Esophagus muscularis mucosa (tissue), 4 donors: ENCODE measurements at places on chromosomes 11 and 22.

GRCh38 chr22:39287076-39287725 lies 32.2 kb downstream of the RPL3 start:
- DNase-seq = no peak

DNA sequence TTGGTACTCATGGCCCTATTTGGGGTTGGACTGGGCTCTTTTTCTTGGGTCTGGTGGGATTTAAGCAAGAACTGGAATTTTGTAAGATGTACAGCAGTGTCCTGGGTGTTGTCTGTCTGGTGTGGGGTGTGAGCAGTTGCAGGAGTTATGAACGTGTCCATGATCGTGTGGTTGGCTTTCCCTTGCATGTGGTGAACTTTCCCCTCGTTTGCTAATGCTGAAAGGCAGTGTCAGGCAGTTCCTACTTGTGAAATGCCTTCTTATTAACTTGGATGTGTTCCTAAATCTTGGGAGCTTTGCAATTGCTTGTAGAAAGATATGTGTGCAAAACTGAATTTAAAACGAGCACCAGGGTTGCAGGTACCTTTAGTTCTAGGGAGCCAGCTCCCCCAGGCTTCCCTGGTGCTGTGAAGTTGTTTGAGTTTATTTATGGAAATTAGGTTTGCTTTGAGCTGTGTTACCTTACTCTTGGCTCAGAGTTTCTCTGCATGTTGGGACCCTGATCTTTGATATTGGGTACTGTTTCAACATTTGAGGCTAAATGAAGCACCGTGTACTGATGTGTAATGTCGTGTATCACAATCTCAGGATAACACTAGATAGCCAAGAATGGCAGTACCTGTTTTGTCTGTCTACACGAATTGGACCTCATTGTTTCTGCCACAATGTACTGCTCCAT lies 35.8 kb upstream of the HSD17B12 start:
- no peak for DNase-seq

DNA sequence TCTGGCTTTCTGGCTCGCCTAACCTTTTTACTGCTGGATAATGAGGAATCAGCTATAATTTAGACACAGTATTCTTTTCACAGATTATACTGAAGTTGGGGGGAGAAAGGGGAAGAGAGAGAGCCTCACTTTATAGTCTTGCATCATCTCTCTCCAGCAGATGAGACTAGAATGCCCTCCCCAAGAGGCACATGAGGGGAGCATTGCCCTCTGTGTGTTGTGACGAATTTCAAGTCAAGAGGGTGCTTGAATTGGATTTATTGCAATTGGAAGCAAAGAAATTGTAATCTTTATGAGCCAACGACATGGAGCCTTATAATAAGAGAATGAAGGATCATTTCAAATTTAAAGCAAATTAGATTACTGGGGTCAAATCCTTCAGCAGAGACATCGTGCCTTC lies 17.6 kb upstream of the CADM1 start:
- no peak for DNase-seq

- DNase-seq = no peak
These were observed 12.6 kb downstream of the SCARF2 start for GRCh38 chr22:20424932-20425565.

- peak; percentile 93 for DNase-seq
These were observed 68.7 kb upstream of the ASPHD2 start for GRCh38 chr22:26360169-26360885.

GRCh38 chr11:62902932-62903331 lies 18.2 kb downstream of the CHRM1 start:
- DNase-seq = no peak

GRCh38 chr11:101583251-101584128 lies at the start of gene TRPC6:
TSS of gene TRPC6 (minus strand) at chr11:101584007. CDS start at chr11:101583503, 504 bp downstream.
- DNase-seq = no peak

DNA sequence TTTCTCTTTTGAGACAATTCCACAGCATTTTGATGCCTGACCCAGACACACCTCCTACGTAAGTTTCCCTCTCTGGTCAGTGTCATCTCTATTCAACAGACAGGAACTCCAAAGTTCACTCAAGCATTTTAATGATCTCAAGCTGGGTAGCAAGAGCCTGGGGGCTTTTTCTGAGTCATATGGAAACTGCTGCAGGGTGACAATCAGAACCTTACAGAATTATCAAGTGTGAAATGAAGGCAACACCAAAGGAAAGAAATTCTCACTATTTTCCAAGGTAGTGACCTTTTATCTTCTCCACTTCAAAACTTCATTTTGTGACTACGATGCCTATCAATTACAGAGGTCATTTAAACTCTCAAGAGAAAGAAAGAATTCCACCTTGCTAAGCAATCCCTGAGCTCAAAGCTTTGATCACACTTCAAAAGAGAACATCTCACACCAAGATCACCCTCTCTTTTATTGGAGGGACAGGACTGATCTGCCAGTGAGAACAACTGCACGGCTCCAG lies 229.0 kb upstream of the ZC3H12C start:
- DNase-seq = no peak

DNA sequence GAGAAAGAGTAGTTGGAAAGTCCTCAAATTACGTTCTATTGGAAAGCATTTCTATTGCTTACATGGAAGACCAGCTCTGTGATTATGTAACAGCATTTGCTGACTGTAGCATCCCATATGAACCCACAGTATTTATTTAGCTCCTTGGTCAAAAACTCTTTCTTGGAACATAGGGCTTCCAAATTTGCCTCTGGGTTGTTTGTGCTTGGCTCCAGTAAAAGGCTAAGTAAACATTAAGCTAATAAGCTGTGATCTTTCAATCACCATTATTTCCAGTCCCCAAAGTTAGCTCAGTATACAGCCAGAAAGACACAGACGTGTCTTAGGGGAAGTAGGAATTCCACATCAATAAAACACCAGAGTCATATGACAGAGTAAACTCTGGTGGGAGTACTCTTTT lies 668.8 kb downstream of the DLG2 start:
- DNase-seq = no peak

DNA sequence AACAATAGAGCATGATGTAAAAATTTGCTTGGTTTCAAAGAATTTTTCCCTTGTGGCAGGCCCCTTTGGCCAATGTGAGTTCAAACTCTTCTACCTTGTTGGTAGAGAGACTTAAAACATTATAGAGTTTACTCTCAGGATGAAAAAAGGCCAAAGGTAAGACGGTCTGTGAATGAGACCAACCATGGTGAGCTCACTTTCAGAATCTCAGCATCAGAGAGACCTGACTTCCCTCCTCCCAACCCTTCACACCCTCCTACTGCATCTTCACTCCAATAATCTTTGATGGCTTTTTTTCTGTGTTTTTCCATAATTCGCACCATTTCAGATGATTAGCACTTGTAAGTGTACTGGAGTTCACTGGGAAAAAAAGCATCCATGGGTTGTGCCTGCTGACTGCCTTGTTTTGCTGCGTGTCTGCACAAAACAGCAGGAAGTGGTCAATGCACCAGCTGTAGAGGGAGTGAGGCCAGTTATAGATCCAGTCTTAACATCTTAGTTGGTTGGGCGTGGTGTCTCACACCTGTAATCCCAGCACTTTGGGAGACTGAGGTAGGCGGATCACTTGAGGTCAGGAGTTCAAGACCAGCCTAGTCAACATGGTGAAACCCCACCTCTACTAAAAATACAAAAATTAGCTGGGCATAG lies 64.1 kb downstream of the SLC1A2 start:
- DNase-seq = no peak

DNA sequence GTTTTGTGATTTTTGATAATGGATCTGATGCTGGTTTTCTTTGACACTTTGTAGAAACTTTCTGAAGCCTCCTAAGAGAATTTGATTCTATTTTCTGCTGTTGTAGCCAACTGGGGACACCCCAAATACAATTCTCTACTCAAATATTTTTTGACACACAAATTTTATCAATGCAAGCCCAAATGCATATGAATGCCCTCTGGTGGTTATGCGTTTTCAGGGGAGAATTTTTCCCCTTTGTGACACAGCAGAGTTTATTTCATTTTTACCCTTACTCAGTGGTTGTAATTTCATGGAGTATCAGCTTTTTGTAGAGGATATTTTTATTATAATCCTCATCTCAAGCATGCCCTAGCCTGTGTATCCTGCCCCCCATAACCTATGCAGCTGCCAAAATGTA lies 44.7 kb upstream of the MTMR2 start:
- DNase-seq = no peak

GRCh38 chr22:44574057-44574639 lies 76.1 kb upstream of the RTL6 start:
- DNase-seq = no peak

DNA sequence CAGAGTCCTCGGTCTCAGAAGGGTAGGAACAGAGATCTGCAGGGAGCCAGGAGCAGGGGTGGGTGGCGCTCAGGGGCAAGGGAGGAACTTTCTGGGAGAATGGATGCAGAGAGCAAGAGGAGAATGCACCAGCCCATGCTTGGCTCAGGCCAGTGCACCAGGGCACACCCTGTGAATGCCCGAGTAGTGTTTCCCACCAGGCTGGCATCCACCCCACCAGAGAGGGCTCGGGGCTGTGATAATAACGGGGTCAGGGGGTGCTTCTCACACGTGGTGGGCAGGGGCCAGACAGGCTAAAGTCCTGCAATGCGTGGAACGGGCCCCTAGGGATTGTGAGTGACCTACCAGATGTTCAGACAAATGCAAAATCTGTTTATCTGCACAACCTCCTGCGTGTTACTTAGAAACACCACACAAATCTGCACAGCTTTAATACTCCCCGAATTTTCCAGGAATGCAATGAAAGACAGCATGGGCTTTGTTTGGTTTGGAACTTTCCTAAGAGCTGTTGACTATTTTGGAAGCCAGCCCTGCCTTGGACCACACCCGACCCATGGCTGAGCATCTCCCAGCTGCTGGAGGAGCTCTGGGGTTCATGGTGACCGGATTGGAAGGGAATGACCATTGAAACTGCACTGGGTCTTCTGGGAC lies 368.3 kb downstream of the SHANK2 start:
- no peak for DNase-seq

DNA sequence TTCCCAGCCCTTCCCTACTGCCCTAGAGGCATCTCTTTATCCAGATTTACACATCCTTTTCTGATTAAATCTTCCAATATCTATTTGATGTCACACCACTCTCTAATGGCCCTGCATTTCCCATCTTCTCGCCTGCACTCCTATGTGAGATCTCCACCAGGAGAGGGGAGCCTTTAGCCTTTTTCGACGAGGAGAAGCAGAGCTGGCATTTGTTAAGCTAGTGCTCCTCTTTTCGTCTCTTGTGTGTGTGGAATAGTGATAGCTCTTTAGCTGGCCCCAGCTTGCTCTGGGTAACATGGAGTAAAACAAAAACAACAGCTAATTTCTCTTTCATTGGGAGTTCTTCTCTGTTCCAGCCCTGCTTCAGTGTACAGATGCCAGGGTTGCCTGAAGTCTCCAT lies 536.5 kb downstream of the NTM start:
- no peak for DNase-seq

DNA sequence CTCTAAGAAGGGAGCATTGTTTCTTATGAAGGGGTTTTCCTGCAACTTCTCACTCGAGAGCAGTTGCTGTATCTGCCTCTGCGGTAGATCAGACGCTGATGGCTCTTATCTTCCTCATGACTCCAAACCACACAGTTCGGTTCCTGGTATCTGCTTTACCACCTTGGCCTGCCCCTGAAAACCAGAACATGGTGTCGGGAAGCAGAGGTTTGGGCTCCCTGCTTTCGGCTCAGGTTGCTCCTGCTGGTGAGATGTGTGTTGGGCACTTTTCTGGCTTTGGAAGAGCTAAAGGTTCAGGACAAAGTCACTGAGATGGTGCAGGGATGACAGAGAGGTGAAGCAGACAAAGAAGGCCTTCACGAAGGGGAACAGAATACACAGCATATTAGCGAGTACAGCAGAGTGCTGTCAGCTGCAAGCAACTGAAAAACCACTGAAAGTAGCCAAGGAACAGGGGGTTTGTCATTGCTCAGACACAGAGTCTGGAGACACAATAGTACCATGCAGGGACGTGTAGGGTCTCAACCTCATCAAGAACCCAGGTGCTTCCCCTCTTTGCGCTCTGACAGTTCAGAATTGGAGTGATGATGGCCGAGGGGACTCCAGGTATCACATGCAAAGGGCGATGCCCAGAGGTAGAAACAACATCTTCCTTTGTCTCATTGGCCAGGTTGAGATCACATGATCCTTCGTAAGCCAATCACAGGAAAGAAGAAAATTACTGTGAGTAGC lies 11.9 kb upstream of the CSF2RB start:
- DNase-seq = no peak

DNA sequence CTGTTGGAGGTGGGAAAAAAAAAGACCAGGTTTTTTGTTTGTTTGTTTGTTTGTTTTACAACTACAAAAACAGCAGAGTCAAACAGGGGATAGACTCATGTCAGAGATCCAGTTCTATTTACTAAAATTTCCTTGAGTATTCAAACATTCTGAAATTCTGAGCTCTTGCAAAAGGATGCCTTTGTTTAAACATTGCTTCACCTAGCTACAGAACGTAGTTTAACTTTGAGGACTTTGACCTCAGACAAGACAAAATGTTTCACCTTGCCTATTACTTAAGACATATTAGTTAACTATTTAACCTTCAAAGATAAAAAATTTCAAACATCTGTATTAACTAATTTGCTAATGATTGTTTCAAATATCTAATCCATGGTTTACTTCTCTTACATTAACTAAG lies 36.1 kb upstream of the GLYATL2 start:
- no peak for DNase-seq

DNA sequence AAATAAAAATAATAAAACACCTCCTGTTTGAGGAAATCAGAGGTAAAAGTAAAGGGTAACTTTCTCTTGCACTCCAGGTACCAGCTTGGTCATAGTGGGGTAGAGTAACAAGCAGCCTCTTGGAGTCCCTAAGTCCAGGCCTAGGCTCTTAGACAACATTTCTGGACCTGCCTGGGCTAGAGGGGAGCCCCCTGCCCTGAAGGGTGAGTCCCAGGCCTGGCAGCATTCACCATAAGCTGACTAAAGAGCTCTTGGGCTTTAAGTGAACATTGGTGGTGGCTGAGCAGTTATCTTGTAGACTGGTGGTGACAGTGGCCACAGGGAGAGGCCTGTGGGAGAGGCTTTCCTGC lies 18.6 kb upstream of the OR56A3 start:
- no peak for DNase-seq

- DNase-seq = no peak
These were observed 2.5 kb upstream of the CALCA start for GRCh38 chr11:14974515-14975251.

DNA sequence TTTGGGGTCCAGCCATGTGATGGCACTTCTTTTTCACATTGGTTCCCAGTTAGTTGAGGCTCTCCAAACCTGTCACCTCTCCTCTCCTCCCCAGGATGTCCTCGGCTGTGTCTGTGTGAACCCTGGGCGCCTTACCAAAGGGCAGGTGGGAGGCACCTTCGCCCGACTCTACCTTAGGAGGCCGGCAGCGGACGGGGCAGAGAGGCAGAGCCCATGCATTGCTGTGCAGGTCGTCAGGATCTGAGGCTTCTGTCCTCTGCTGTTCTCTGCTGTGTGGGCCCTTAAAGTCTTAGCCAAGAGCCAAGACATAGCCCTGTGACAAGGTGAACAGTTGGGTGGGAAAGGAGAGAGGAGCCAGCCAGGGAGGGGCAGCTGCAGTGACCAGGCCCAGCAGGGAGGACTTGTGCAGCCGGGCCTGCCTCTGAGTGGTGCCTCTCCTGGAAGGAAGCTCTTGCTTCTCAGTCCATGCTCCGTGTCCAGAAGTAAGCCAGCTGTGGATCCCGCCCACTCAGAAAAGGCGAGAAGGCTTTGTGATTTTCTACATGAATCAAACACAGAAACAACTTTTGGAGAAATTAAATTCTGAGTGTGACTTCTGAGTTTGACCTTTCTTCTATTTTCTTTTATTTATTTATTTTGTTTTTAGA lies 17.5 kb upstream of the CDC42EP2 start:
- DNase-seq = no peak
